ENCODE measurements at places on chromosomes 3 and 15. TPM values are rescaled to one million over a fixed set of nuclear protein-coding genes. Genes with fewer than 3 reads are reported as not detected.

GRCh38 chr15:94265009-94265408 is 33.6 kb downstream of the MCTP2 start:
- no peak for DNase-seq

DNA sequence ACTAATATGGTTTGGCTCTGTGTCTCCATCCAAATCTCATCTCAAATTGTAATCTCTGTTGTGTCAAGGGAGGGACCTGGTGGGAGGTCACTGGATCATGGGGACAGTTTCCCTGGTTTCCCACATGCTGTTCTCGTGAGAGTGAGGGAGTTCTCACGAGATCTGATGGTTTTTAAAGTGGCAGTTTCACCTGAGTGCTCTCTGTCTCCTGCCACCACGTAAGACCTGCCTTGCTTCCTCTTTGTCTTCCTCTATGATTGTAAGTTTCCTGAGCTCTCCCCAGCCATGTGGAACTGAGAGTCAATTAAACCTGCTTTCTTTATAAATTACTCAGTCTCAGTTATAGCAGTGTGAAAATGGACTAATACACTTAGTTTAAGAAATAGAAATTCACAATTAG is 228.9 kb downstream of the CD47 start:
- DNase-seq = no peak

GRCh38 chr3:105527535-105527934 is 160.8 kb downstream of the ALCAM start:
- no peak for DNase-seq

DNA sequence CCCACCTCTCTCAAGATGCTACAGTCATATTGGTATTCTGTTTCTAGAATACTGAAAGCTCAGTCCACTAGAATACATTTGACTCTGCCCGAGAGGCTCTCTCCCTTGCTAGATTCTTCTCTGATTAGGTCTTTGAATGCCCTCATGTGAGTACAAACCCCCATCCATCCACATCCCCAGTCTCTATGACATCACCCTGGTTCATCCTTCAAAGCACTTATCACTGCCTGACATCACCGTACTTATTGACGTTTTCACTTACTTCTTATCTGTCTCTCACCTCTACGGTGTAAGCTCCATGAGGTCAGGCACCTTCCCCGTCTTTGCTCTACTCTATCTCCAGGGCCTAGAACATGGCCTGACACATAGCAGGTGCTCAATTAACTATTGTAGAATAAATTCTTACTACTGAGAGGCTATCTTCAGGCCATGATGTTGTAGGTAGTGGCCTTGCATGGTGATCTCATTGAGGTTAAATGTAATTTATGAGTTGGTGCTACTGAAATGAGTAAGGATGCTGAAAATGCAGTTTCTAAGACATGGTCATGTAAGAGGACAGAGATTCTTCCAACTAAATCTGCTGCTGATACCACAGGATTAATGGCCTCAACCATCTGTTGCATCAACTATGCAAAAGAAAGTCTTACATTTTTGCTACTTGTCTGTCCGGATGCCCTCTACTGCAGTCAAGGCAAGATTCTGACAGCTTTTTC is 26.8 kb downstream of the EOGT start:
- DNase-seq = no peak

TTC23 gene
- 16.8 TPM for total RNA-seq

MRAS gene
- total RNA-seq = 349 TPM

GRCh38 chr3:4033296-4033695 is 234.1 kb downstream of the LRRN1 start:
- no peak for DNase-seq

DNA sequence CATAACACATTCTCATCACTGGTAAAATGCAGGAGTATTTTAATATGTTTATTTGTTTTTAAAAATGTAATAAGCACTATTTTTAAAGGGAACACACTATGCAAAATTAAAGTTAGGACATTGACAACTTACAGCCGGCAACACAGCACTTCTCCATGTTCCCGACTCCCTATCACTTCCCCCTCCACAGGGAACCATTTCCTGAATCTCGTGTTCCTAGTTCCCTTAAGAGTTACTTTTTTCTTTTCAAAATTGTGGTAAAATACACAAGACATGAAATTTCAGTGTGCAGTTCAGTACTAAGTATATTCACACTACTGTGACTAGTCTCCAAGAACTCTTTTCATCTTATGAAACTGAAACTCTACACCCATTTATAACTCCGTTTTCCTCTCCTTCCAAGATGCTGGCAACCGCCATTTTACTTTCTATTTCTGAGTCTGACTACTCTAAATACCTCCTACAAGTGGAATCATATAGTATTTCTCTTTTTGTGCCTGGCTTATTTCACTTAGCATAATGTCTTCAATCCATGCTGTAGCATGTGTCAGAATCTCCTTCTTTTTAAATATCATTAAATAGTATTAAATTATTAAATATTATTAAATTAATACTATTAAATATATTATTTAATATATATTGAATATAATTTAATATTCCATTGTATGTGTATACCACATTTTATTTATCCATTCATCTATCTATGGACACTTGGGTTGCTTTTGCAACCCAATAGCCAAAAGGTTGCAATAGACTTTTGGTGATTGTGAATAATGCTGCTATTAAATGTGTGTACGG is 25.9 kb upstream of the UBE2Q2 start:
- DNase-seq = no peak
